ENCODE measurements at places on chromosomes 3 and 15. TPM values are rescaled to one million over a fixed set of nuclear protein-coding genes. Genes with fewer than 3 reads are reported as not detected.

The CFAP20DC gene
- total RNA-seq: not detected

DNA sequence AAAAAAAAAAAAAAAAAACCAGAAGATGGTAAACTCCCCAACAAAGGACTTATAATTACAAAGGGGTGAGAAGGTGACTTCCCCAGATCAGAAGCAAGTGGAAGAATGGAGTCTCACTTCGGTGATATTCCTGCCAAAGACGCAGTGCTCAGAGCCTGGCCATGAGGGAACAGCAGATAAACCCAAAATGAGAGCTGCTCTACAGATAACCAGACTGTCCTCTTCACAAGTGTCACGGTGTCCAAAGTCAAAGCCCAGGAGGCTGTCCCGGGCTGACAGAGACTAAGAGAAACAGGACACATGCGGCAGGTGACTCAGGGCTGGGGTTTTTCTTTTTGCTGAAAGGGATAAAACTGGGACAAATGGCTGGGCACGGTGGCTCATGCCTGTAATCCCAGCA, 48.8 kb downstream of the HMCES start:
- no peak for DNase-seq

The TEX9 gene
- total RNA-seq: 4.4 TPM

DNA sequence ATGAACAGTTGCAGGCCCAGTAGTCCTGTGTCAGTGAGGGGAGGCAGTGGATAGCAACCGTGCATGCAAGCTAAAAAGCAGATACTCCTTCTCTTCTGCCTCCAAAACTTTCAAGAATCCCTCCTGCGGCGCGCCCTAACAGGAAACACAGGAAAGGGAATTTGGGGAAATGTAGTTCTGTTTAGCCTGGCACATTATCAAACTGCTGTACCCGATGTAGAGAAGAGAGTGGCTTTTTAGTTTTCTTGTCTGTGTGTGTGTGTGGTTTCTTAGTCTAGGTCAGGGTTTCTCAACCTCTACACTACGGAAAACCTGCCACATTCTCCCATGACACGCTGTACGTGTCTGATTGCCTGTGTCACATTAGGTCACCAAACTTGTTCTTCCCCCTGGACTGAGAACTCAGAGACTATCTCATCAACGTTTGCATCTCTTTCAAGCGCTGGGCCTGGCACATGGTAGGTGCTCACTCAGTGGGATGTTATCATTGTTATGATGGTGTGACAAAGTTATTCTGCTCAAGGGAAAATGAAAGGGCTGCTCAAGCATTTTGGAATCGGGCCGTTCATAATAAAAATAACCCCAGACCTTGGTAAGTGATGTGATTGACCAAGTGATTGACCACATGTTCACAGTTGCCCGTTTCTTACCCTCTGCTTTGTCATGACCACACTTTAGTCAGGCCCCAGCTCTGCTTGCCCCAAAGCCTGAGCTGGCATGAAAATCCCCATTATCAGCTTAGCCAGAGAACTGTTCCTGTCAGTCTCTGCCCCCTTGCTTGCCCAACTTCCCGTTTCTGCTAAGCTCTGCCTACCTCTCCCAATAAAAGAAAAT, 33.2 kb downstream of the TM4SF4 start:
- no peak for DNase-seq

DNA sequence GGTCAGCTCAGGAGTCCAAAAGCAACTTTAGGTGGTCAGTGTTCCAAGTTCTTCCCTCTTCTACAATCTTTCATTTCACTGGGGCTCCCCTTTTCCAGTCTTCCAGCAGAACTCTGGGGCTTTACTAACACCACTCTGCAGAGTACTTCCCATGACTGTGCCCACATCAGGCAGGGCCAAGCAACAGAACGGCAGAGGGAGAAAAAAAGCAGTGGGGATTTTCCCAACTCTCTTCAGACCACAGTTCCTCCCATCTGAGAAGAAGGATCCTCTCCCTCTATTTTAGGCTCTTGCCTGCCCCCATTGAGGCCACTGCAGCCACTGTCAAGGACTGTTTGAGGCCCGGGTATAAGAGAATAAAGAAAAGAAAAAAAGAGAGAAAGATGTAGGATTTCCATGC, 70.7 kb downstream of the TTBK2 start:
- no peak for DNase-seq

DNA sequence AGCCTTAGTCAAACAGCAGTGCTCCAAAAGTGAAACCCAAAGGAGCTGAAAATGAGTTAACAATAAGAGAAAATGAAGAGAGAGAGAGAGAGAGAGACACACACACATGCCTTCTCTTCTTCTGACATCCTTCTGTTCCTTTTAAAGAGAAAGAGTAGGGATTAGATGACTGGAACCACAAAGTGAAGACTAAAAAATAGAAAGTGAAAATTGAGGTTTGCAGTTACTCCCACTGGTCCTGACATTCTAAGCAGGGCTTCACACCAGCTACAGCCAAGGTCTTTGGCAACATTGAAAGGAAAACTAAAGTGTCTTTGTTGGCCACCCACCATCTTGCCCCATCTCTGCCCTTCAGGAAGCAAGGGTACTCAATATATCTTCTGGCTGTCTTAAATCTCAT, 59.2 kb downstream of the USP50 start:
- no peak for DNase-seq

The SLC51A gene
- total RNA-seq: not detected

GRCh38 chr3:30399394-30400181, 206.8 kb upstream of the TGFBR2 start:
- no peak for DNase-seq

The OR5H1 gene
- total RNA-seq: not detected

The NUSAP1 gene
- total RNA-seq: 256 TPM

DNA sequence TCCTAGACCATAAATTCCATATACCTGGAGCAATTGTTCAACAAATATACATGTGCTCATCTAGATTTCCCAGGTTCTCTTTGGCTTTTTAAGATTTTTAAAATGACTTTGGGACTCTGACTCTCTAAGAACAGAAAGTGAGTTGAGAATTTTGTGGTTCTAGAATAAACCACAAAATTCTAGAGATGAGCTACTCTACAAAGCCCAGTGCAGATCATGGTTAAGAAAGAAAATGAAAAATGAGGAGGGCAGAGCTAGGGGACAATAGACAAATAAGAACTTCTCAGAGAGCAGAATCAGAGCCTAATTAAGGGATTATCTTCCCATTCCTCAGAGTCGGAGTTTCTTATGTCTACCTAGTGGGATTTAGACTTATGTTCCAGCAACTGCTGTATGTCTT, 694.7 kb downstream of the ZNF385D start:
- DNase-seq: no peak

GRCh38 chr15:68495981-68496705, 64.2 kb upstream of the ITGA11 start:
- no peak for DNase-seq

The PLXND1 gene
- total RNA-seq: 91.1 TPM

GRCh38 chr3:15453501-15453900, 26.1 kb downstream of the EAF1 start:
- DNase-seq: no peak

- no peak for DNase-seq
Observed at GRCh38 chr15:33458421-33458820, 147.7 kb downstream of the RYR3 start.

DNA sequence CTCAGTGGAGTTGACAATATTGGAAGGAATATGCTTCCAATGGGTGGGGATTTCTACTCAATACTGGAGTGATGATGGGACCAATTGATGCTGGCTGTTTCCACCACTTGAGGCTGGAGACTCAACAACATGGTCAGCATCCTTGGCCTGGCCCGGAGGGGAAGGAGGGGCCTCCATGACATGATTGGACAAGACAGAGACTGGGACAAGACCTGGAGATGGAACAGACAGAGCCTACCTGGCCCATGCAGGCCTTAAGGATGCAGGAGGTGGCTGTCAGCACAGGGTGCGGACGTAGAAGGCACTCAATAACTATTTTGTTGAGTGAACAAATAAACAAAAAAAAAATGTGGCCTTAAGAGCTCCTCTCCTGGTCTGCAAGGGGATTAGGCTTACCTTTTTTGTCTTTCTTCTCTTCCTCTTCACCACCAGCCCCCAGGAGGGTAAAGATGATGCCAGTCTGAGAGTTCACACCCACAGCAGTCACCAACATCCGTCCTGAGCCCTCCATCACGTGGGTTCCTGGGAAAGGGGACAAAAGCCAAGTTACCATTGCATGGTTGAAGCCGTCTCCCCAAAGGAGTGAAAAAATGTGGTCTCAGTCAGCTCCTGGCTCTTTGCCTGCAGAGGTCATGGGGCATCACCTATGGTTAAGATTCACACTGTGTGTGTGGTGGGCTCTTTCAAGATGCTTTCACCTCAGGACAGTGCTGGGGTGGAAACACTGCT, 67.1 kb upstream of the SEC13 start:
- no peak for DNase-seq

The GLDN gene
- 0.43 TPM for total RNA-seq

The CLDN11 gene
- total RNA-seq: 0.33 TPM

- DNase-seq: no peak
Observed at GRCh38 chr3:165640970-165641369, 196.3 kb downstream of the BCHE start.

GRCh38 chr3:34881026-34881425, 758.3 kb upstream of the ARPP21 start:
- DNase-seq: no peak

GRCh38 chr15:40929660-40930429, 705 bp downstream of the DLL4 start:
- DNase-seq: peak; percentile 78

DNA sequence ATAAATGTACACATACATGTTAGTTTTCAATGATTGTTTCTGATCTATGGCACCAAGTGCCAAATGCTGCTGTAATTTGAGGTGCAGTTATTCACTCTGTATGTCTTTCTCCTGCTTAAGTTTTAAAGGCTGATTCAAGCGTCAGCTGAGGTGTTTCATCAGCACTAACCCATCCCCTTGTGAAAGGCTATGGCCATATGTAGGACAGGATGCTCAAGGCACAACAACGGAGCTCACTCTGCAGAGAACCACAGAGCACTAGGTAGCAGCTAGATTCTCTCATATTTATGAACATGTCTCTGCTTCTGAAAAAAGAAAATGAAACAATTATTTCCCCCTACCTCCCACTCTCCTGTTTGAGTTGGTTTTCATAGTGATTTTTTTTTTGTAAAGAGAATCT, 340.0 kb upstream of the TMCO5A start:
- DNase-seq: no peak

DNA sequence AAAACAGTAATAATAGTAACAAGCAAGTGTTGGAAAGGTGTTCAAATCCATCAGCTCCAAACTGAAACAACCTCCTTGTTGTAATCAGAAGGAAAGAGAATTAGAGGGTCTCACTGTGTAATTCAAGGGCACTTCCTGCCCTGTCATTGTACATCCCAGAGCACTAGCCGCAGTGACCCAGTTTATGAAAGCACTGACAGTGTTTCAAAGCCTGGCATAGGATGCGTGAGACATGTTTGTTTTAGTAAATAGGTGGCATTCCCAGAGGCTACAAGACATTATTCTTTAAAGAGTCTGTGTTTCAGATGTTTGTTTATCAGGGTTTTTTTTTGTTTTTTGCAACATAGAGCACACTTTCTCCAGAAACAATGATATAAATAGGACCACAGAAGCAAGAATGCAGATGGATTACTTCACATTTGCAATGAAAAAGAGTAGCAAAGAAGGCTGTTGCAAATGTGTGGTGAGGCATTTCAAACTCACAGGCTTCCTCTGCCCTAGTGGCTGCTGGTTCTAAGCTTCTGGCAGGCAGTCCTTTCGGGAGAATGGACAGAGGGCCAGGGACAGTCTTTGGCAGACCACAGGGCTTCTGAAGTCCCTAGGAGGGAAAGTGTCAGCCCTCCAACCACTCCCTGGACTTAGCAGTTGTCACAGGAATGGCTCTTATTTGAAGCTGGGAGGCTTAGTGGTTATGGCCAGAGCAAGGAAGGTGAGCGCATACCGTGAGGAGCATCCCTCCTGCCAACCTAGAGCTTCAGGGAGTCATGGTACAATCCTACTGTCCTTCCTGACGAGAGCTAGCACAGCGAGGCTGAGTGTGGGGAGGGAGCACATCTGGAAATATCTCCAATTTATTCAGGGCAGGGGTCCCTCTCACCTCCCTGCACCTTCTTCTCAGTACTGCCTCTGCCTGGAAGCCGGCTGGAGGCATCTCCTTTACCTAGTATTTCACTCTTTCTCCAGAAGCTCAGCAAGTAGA, 31.4 kb upstream of the TIPARP start:
- DNase-seq: no peak

GRCh38 chr3:108130701-108131474, 40.1 kb upstream of the CD47 start:
- DNase-seq: peak; percentile 17

DNA sequence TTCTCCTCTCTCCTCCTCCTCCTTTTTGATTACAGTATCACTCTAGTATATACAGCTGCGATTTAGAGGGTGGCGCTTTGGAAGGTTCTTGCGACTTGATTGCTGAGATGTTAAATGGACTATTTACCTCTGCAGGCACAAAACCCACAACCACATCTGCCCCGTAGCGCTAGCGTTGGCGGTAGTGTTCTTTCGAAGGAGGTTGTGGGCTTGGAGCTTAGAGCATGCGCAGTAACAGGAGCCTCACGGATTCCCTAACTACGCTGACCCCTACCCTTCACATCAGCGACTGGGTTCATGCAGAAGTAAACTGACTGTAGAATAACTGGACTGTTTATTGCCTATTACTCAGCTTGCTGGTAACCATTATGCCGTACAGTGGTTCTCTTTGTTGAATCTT, 58.0 kb downstream of the CGGBP1 start:
- no peak for DNase-seq

The CILP gene
- not detected for total RNA-seq

GRCh38 chr15:55897560-55898336, 95.7 kb downstream of the NEDD4 start:
- peak; percentile 82 for DNase-seq

DNA sequence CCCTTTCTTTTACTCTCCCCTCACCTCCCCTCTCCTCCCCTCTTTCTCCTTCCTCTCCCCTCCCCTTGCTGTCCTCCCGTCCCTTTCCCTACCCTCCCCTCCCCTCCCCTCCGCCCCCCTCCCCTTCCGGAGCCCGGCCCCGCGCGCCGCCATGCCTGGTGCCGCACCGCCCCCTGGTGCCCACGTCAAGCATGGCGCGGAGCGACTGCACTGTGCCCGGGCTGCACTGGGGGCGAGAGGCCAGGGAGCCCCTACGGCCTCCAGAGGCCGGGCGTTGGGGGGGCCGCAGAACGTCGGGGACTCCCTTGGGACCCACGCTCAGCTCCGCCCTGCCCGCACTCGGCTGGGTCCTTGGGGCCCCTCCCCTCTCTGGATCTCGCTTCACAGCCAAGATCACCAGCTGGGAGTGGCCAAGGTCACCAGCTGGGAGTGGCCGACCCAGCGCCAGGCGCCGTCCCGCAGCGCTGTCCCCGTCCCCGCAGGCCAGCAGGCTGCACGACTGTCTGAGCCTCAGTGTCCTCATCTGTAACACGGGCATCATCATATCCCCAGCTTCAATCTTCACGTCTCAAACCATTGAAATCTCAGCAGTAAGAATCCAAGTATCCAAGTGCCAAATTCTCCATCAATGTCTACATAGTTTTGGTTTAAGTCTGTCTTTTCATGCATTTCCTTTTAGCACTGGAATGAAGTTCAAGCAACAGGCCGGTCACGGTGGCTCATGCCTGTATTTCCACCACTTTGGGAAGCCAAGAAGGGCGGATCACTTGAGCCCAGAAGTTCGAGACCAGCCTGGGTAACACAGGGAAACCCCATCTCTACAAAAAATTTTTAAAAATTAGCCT, 42.5 kb downstream of the TPRA1 start:
- DNase-seq: peak; percentile 77

Measured in SJCRH30 (cell line).